ENCODE measurements at places on chromosomes 5 and 9.

DNA sequence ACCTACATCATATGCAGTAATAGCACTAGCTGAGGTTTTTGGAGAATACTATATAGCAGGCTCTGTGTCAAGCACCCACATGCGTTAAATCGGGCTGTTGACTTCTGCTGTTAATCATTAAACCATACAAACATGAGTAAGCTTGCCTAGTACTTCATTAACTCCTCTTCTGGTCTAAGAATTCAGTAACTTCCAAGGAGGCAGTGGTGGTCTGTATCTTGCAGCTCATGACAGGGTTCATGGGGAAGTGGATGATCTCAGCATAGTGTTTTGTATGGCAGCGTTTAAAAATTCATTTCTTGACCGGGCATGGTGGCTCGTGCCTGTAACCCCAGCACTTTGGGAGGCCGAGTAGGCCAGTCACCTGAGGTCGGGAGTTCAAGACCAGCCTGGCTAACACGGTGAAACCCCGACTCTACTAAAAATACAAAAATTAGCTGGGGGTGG, at the start of gene HAVCR1:
Gene HAVCR1 (minus strand): TSS at position 24 of the 447 bp plus-strand sequence. CDS start 1,173 bp downstream, outside the sequence.
- DNase-seq = no peak

GRCh38 chr5:57862471-57862911, 379.9 kb upstream of the ACTBL2 start:
- no peak for DNase-seq

DNA sequence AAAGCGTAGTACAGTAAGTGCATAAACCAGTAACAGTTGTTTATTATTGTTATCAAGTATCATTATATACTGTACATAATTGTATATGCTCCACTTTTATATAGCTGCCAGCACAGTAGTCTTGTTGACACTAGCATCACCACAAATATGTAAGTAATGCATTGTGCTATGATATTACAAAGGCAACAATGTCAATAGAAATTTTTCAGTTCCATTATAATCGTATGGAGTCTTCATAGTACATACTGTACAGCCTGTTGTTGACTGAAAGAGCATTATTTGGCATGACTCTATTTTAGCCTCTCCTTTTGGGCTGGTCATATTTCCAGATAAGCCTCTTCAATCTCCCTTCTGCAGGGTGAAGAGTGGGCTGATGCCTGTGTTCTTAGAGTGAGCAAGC, 40.4 kb downstream of the CFAP95 start:
- DNase-seq = no peak

DNA sequence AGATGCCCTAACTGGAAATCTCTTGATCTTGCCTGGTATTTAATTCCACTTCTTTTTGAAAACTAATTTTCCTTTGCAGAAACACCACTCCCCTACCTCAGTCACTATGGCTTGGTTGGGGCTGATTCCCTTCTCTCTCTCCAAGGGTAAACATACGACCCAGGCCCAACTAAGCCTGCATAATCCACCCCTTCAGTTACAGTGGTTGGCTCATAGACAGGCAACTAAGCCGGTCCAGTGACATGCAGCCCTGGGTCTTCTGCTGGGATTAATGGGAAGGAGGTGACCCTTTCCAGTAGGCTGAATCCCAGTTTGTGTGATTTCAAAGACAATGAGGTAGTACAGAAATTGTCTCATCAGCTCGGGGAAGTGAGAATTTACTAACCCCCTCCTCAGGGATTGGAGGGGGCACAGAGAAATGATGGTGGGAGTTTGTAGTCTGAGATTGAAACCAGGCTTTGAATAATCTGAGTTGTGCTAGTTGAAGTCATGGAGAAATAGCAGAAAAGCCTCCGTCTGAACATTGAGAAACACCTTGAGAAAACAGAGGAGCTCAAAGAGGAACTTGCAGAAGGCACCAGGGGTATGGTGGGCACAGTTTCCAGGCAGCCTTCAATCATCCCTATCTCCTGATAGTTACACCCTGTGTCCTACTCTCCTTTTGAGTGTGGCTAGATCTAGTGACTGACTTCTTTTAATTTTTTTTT, 148.9 kb downstream of the GCNT1 start:
- DNase-seq = no peak

- DNase-seq = no peak
These were observed 13.4 kb upstream of the GAPT start for GRCh38 chr5:58477760-58478376.

DNA sequence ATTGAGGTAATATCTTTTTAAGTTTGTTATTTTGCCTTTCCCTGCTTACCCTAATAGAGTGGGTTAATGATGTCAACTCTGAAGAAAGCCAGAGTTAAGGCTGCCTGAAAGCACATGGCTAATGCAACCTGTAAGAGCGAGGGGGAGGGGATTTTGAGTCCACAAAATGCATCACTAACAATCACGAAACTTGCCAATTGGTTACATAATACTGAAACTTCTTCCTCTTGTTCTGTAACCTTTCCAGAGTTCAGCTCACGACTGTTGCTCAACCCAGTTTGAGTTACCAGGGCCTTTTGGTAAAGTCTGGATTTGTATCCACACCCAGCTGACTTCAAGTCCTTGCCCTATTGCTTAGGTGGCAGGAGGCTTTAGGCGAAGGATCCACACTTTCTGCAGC, 308.8 kb downstream of the EFNA5 start:
- DNase-seq = no peak

- DNase-seq = no peak
These were observed 118.7 kb upstream of the PUM3 start for GRCh38 chr9:2962471-2963172.

DNA sequence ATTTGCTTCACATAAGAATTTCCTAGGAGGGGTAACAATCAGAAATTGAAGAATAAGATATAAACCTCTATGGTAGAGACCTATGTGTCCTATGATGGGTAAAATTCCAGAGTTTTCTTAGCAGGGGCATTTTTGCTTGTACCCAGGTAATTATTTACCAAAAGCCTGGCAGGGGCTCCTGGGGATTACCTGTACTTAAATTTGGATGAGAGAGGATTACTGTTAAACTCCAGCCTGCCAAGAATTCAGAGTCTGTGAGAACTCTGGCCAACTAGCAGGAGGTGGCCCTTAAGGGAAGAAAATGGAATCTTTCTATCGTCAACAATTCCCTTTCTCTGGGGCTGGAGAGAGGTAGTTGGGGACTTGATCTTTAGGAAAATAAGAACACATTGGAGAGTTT, 460.4 kb downstream of the PDE4D start:
- DNase-seq = no peak

DNA sequence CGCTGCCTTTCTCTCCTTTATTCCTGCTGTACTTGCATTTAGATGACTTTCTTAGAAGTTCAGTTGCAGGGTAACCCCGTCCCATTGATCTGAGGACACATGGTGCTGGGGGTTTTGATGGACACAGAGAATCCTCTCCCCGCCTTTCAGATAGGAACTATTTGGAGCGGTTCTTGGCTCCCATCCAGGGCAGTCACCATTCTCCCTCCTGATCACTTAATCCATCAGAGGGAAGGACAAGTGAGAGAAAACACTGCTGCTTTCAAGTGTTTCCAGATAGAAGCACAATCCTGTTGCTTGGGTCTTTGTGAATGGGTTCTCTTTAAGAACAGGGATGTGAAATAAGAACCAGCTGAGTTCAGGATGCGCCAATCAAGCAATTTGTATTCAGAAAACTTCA, 85.2 kb downstream of the IRX1 start:
- DNase-seq = no peak

DNA sequence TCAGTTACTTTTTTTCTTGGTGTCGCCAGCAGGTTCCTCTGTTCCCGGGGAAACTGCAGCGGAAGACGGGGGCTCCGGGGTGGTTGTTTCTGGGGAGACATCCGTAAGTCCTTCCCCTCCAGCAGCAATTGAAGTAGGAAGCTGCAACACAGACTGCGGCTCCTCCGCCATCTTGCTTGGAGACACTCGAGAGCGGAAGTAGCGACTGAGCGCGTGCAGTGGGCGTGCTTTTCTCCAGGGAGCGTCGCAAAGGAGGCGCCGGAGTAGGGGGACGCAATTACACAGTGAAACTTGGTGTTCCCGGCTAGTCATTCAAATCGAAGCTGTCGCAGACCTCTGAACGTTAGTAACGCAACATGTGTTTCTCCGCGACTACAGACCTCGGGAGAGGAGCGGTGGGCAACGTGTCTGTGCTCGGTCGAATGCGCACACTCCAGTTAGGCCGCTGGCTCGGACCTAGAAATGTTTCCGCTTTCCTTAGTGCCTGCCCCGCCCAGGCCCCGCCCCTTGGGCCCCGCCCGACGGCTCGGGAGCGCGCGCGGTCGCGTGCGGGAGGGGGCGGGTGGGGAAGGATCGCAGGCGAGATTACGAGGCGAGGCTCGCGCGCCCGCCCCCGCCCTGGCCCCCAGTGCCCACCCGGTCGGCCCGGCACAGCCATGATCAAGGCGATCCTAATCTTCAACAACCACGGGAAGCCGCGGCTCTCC, at the start of the genes AP3S1 and ATG12:
Gene AP3S1 (plus strand): TSS at position 554 of the 707 bp plus-strand sequence. CDS start 103 bp downstream, at position 657.
Gene ATG12 (minus strand): TSS at position 184 of the 707 bp plus-strand sequence. CDS start 13 bp downstream, at position 171.
- DNase-seq = peak; percentile 88

DNA sequence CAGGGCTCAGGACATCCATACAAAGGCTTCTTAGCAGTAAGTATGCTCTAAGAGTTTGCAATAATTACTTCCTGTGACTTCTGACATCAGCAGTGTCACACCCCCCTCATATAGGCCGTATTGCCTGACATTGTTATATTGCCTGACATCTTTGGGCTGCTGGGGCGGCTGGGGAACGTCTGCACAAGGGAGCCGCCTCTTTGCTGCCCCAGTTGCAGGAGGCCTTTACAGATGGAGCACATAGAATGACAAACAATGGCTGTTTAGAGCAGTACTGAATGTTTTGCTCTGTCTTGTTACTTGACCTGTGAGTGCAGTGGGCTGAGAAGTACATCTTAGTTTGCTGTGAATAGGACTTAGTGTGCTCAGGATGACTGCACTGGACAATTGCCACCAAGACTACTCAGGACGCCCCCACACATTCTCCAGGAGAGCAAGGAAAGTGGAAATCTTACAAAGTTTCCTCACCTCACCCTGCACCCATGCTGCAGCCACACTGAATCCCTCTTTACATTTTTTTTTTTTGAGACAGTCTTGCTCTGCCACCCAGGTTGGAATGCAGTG, 65.4 kb upstream of the SPOCK1 start:
- no peak for DNase-seq

- no peak for DNase-seq
These were observed 532.0 kb upstream of the GRAMD2B start for GRCh38 chr5:125891061-125891725.

DNA sequence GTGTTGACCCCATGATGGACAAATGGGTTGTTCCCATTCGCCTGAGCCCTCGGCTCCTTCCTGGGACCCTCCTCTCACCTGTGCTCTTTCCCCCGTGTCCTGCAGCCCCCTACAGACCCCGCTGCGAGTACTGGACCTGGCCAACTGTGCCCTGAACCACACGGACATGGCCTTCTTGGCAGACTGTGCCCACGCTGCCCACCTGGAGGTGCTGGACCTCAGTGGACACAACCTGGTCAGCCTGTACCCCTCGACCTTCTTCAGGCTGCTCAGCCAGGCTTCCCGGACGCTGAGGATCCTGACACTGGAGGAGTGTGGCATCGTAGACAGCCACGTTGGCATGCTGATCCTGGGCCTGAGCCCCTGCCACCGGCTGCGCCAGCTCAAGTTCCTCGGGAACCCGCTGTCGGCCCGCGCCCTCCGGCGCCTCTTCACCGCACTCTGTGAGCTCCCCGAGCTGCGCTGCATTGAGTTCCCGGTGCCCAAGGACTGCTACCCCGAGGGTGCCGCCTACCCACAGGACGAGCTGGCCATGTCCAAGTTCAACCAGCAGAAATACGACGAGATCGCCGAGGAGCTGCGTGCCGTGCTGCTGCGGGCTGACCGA, 3.4 kb downstream of the LRRC14B start:
- no peak for DNase-seq

GRCh38 chr5:55959208-55959607, 35.6 kb downstream of the IL6ST start:
- DNase-seq = no peak

DNA sequence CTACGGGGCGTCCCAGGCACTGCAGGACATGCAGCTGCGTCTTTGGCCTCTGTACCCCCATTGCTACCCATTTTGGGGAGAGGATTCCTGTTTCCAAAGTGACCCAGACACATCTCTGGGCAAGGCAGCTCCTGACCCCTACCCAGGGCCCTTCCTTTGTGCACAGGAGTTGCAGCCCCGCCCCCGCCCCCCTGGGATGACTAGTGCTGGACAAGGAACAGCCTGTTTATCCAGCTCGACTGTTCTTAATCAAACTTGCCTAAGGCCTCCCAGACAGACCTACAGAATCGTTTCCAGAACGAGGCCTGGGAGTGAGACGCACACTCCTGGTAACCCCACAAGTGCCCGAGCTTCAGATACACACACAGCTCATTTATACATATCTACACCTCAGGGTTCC, 13.2 kb downstream of the DIPK1B start:
- DNase-seq = no peak

- no peak for DNase-seq
These were observed 8.2 kb upstream of the TNIP1 start for GRCh38 chr5:151088986-151089385.

- DNase-seq = no peak
These were observed 8.2 kb upstream of the FAM151B start for GRCh38 chr5:80479713-80480112.

All from iPS-NIHi11 (cell line).